T-cell (primary cell): ENCODE measurements at places on chromosomes 4 and X.

DNA sequence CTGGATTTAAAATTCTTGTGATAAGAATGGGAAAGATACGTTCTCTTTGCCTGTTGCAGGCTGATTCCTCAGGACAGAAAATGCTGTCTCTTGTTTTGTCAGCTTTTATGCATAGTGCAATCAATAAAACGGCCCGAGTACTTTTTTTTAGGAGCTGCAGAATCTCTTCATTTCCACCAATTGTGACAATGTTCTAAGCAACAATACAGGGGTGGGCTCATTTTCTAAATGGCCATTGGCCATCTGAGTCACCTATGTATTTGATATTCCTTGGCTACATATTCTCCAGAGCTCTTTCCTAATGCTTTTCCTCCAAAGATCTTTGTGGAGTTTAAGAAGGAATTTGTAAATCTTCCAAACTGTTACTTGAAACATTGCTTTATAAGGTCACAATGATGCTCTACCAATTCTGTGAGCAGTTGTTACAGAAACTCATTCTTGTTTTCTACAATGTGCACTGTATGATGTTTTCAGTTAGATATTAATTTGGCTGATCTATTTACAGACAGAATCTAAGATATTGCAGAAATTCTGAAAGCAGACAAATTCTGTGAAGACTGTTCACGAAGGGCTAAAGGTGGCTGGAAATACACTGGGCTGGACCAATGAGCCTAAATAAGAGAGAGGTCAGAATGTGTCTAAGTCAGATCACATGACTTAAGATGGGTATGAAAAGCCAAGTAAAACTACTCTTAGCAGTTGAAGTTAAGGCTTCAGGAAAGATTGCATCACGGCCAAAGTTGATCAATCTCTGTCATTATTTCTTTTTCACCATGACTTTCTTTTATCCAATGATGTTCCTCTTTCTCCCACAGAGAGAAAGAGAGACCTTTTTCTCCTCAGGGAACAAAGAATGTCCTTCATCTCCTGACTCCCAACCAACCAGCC is 33.4 kb downstream of the TAPT1 start:
- DNase-seq = no peak

DNA sequence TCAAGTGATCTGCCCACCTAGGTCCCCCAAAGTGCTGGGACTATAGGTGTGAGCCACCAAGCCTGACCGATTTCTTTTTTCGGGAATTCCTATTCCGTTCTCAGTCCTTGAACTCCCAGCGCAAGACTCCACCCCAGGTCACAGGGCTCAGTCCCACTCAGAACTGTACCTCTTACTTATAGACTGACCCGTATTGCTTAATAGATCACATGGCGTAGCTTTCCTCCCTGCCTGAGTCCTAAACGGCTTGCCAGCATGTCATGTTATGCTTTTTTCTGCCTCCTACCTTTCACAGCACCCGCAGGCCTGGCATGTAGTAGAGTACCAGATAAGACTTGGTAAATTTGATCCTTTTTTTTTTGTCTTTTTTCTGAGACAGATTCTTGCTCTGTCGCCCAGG is 22.4 kb downstream of the SAT1 start:
- DNase-seq = no peak

GRCh38 chr4:142687547-142688275 is 158.4 kb downstream of the INPP4B start:
- no peak for DNase-seq

DNA sequence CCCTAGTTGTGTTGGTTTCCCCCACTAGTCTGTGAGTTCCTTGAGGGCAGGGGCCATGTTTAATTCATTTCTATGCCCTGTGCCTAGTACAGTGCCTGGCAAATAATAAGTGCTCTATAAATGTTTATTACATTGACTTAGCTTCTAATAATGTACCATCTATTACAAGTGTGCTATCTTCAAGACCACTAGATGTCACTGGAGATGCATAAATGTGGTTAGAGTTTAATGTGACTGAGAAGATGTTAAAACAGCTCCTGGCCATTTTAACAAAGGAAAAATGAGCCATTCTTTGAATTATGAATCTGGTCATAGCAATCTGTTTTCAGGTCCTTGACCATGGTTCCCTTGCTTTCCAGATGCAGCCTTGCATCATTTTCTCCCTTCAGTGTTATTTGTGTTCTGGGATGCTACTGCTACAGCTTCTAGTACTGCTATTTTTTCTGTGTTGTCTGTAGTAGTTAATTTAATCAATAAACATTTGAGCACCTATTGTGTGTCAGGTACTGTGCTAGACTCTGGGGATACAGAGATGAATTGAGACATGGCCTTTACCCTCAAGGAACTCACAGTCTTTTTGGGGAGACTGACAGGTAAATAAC is 43.2 kb downstream of the SLC9A6 start:
- no peak for DNase-seq

GRCh38 chrX:132909643-132910042 is 48.8 kb downstream of the HS6ST2 start:
- no peak for DNase-seq

DNA sequence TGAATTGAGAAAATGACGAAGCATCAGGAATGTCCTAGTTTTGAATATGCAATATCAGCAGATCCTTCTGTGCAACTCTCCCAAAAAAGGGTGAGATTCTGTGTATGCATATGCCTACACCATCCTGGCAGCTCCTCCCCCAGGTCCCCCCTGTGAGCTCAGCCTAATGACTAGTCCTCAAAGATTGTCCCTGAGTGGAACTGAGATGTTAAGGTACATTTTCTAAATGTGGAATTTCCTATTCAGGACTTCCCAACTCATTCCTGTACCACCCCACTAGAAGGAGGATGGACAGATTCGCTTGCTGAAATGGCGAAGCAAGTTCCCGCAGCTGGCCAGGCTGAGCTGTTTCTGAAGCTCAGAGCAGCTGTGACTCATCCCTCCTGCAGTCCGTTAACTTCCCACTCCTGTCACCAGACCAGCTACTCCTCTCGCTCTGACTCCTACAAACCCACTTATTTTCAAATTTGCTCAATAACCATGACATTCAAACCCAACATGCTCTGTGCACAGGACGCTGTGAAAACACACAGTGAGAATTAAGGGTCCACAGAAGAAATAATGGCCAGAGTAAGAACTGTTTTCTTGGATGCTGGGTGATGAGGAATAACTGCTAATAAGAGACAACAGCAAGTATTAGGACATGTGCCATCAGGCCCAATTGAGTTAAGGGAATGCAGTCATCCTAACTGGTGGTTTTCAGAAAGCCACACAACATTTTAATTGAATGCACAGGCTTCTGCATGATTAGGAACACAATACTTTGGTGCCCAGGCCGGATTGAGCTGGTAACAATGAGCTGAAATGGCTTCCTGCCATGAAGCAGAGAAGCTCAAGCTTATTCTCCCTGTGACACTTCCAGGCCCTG is 40.0 kb upstream of the IRF2 start:
- DNase-seq = no peak
